ENCODE measurements at places on chromosomes 1 and 21. TPM values are rescaled to one million over a fixed set of nuclear protein-coding genes. Genes with fewer than 3 reads are reported as not detected.

GRCh38 chr1:54846716-54847284 is 40.2 kb downstream of the DHCR24 start:
- no peak overlapping the region for H3K27ac ChIP-seq
- H3K4me3 ChIP-seq: no peak overlapping the region
- H3K36me3 ChIP-seq: peaks cover 29% of the 10 kb centered on the region
- no peaks in the 10 kb centered on the region for H3K27me3 ChIP-seq

DNA sequence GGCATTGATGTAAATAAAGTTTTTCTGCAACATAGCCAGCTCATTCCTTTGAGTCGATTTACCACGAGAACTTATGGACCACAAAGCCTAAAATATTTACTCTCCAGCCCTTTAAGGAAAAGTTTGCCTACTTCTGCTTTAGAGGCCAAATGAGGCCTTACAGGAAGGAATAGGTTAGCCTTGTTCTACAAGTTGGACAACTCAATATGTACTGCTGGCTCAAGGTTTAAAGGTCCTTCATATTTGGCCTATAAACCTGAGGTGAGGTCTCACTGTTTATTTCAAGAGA is 144.5 kb upstream of the DNAH14 start:
- no peak overlapping the region for H3K27ac ChIP-seq
- DNase-seq: no peak
- H3K4me3 ChIP-seq: no peak overlapping the region
- peaks cover 12% of the 10 kb centered on the region for H3K4me1 ChIP-seq
- no peaks in the 10 kb centered on the region for H3K27me3 ChIP-seq

GRCh38 chr1:87806379-87807094 is 477.9 kb downstream of the LMO4 start:
- H3K27me3 ChIP-seq: no peaks in the 10 kb centered on the region
- DNase-seq: no peak
- no peak overlapping the region for H3K4me3 ChIP-seq
- H3K27ac ChIP-seq: no peak overlapping the region
- H3K4me1 ChIP-seq: no peaks in the 10 kb centered on the region
- H3K36me3 ChIP-seq: no peaks in the 10 kb centered on the region

- H3K36me3 ChIP-seq: no peaks in the 10 kb centered on the region
- H3K27ac ChIP-seq: no peak overlapping the region
- no peak for DNase-seq
- no peaks in the 10 kb centered on the region for H3K27me3 ChIP-seq
Measured at GRCh38 chr21:19833082-19833481, 1165.1 kb upstream of the NCAM2 start.

DNA sequence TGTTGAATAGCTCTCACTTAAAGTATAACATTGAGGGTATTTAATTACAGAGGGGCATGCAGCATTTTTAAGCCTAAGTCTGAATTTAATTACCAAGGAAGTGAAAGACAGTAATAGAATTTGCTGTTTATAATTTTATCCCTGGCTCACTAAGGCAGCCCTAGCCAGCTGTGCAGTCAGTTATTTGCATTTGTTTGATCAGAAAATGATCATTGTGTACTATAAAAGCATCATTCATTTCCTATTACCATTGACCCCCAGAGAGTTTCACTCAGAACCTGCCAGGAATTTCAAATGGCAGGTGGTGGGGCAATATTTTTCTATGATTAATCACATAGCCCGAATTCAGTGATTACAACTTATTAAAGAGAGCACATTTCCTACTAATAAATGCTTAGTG is 277.1 kb upstream of the KAZN start:
- H3K27ac ChIP-seq: no peak overlapping the region
- no peaks in the 10 kb centered on the region for H3K4me1 ChIP-seq
- no peak for DNase-seq

- DNase-seq: no peak
- H3K27me3 ChIP-seq: no peaks in the 10 kb centered on the region
- peak overlapping the region; percentile 82 for H3K4me3 ChIP-seq
- peaks cover 59% of the 10 kb centered on the region for H3K36me3 ChIP-seq
- H3K27ac ChIP-seq: peak overlapping the region; percentile 94
Measured at GRCh38 chr1:234605399-234605982, 4.5 kb downstream of the IRF2BP2 start.

Gene GNAT2
- total RNA-seq: not detected

Gene ATP1A1
- 238 TPM for total RNA-seq

Gene LGR6
- not detected for total RNA-seq

Gene CD84
- total RNA-seq: 23.3 TPM

All from activated CD4-positive, alpha-beta memory T cell treated with anti-CD3 and anti-CD28 coated beads, Interleukin-2, amount 10 ng/mL, durations not matched to agents 7 days and 5 days (primary cell).